ENCODE measurements at places on chromosomes 1 and 21.
A peak's percentile ranks its signal among the peaks of the same experiment; 100 is the strongest.

DNA sequence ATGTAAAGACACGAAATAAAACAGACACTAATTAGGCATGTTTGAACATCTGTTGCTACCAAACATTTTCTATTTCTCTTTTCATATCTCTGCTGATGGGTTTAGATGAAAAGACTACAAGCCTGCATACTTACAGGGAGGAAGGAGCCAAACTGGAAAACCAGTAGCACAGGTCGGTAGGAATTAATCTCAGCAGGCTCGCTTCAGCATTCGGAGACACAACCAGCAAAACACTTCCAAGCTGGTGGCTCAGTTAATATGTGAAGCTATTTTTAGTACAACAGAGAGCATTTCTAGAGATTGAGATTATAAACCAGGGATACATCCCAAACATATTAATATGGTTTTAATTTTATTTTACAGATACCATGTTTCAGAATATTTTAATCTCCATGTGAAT, 300.9 kb upstream of the GREM2 start:
- DNase-seq = no peak

- DNase-seq = no peak
Observed at GRCh38 chr21:34871026-34871908, 177.8 kb downstream of the RUNX1 start.

- no peak for DNase-seq
Observed at GRCh38 chr21:34560609-34561008, 48.6 kb upstream of the KCNE1 start.

DNA sequence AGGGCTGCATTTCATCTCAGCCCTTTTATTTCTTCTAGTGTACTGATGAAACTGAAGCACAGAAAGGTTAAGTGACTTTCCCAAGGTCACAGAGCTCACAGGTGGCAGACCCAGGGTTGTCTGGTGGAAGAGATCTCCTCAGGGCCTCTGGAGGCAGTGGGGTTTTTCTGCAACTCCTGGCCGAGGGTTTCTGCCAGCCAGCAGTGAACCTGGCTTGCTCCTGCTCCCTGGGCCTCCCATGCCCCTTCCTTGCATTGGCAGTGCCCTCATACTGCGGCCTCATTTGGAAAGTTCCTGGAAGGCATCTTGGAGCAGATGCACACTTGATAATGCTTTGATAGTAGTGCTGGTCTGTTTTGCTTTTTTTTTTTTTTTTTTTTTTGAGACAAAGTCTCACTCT, 7.7 kb downstream of the GALNT2 start:
- DNase-seq = no peak

GRCh38 chr1:206952171-206952570, 5.9 kb upstream of the PIGR start:
- no peak for DNase-seq

- DNase-seq = no peak
Observed at GRCh38 chr1:108194051-108194450, 6.1 kb downstream of the SLC25A24 start.

- DNase-seq = no peak
Observed at GRCh38 chr1:244157731-244158438, 106.8 kb downstream of the ZBTB18 start.

- DNase-seq = no peak
Observed at GRCh38 chr1:5526385-5526750, 465.9 kb downstream of the NPHP4 start.

- no peak for DNase-seq
Observed at GRCh38 chr1:23376890-23377811, 7.5 kb upstream of the ZNF436 start.

GRCh38 chr21:39845571-39846130, 21.6 kb upstream of the PCP4 start:
- no peak for DNase-seq

DNA sequence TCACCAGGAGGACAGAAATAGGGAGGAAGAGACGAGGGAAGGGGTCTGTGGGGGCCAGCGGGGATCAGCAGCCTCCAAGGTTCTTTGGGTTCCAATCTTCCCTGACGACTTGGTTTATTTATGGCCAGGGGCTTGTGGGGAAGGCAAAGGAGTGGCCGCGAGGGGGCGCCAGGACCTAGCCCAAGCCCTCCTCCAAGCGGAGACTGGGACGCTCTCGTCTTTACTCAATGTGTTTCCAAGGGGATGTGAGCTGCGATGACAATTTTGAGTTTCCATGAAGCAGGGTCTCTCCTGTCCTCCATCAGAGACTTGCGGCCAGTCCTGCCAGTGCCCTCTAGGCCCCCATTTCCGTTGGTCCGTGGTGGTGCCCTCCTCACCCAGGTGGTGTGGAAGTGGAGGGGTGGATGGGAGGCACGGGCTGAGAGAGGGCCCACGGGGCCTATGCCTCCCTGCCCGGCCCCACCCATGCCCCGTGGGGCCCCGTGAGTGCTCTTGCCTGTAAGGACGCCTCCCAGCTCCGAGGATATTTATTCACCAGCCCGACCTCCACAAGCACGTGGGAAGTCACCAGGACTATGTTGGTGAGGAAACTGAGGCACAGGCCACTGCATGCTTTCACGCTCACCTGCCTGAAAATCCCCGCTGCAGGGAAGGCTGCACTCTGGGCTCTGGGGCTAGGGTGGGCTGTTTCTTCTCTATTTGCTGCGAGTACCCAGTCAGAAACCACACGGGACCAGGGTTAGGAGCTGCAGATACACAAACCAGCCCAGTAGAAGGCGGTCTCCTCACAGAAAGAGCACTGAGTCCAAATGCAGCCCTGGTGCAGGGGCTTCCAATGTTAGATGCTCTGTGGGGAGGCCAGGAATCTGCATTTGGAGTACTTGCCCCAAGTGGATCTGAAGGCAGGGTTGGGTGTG, 26.5 kb downstream of the DMRTB1 start:
- DNase-seq = peak; percentile 68

GRCh38 chr1:205365945-205366463, 9.3 kb upstream of the KLHDC8A start:
- DNase-seq = peak; percentile 28

GRCh38 chr1:233166896-233167295, 128.6 kb downstream of the PCNX2 start:
- DNase-seq = no peak

DNA sequence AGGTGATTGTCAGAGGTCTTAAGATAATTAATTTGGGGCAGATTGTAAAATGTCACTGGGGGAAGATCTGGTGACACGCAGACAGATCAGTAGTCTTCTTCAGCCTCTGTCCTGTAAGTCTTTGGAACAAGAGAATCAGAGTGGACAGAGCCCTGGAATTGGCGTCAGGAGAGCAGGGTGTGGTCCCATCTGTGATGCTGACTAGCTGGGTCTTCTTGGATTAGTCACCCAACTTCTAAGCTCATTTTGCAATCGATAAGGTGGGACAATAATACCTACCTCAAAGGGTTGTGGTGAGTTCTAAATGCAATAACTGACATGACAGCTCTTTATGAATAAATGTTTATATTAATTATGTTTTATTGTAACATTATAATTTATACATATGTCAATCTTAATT, 4.8 kb downstream of the FASLG start:
- no peak for DNase-seq

GRCh38 chr1:176579087-176579486, 116.1 kb downstream of the PAPPA2 start:
- DNase-seq = no peak

DNA sequence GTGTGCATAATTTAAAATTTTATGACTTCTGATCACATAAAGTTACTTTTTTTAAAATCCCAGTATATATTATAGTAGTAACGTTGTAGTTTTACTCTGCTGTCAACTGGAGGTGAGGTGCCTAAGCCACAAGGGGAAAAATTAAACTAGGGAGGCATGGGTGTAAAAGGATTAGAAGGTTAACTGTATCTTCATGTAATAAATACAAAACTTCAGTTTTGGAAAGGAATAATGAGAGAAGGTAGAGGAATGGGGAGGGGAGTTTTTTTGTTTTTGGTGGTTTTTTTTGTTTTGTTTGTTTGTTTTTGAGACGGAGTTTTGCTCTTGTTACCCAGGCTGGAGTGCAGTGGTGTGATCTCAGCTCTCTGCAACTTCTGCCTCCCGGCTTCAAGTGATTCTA, 5.7 kb downstream of the SLC25A33 start:
- DNase-seq = no peak

DNA sequence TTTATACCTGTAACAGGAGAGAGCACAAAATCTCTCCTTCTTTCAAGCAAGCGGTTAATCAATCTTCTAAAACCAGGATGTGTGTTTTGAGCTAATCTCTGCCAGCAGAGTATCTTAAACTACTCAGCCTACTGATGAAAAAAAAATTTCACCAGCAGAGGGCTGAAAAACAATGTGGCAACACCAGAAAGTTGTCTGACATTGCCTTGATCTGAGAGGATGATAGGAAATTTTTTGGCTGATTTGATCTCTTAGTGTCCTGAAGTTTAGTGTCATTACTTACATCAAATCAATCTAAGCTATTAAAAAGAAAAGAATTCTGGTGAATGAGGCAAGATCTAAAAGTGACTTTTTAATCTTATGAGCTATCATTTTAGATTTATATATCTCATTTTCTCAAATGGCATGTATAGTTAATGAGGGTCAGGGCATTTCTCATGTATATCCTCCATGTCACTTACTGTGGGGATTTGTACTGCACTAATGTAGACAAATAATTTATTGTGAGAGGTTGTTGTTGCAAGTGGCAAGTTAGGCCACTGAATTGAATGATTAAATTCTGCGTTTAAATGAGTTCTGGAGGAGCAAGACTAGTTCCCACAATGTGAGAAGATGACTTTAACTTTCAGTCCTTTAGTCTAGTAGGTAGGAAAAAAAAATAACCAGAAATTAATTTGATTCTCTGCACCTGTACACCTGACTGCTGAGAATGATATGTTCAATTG, 10.9 kb downstream of the ADAMTS1 start:
- DNase-seq = no peak

DNA sequence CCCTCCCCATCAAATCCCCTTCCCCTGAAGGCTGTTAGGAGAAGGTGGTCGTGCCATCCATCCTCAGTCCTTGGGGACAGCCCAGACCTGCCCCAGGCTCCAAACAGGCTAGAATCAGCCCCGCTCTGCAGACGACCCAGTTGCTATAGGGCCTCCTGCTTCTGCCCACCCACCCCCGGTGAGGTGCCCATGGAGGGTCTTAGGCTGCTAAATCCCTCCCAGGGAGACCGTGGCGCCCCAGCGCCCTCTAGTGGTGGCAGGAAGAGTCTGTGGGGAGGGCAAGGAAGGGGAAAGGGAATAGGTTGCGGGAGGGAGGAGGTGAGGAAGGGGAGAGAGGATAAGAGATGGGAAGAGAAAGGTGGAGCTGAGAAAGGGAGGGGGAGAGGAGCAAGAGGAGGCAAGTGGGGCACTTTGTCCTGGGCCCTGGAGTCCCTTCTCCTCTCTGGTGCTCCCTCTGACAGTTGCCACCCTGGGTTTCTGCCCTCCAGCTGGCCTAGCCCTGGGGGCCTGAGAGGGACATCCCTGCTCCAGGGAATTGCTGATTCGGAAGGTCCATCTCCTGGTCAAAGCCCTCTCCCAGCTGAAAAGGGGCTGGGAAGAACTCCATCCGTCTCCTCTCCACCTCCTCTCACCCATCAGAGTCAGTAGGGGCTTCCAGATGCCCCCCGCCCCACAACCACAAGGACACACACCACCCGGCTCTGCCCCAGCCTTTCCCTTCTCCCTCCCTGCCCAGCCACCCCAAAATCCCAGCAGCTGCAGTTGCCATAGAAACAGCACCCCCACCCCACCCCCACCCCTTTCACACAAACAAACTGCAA, 55.4 kb downstream of the CAMK2N1 start:
- DNase-seq = peak; percentile 46

DNA sequence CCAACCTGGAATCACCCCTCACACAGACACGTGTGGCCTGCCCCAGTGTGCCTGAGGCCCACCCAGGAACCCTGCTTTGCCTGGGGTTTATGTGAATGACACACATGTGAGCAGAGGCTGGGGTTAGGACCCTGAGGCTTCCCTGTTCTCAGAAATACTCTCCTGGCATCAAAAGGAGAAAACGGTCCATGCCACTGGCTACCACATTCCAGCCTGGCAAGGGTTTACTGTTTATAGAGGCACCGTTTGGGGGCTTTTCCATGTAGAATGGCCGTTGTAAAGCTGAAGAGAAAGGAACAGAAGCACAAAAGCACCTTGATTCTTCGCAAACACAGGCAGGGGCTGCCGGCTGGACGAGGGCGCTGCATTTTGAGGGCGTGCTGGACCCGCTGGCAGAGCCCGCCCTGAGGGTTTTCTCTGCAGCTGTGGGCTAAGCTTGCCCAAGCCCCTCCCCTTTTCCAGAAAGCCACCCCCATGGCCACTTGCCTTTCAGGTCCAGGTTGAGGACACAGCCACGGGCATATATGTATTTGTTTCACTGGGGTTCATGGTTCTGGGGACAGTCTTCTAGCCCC, 13.0 kb downstream of the TFF3 start:
- DNase-seq = no peak

GRCh38 chr1:223741861-223742260, 29.5 kb downstream of the CAPN2 start:
- no peak for DNase-seq

DNA sequence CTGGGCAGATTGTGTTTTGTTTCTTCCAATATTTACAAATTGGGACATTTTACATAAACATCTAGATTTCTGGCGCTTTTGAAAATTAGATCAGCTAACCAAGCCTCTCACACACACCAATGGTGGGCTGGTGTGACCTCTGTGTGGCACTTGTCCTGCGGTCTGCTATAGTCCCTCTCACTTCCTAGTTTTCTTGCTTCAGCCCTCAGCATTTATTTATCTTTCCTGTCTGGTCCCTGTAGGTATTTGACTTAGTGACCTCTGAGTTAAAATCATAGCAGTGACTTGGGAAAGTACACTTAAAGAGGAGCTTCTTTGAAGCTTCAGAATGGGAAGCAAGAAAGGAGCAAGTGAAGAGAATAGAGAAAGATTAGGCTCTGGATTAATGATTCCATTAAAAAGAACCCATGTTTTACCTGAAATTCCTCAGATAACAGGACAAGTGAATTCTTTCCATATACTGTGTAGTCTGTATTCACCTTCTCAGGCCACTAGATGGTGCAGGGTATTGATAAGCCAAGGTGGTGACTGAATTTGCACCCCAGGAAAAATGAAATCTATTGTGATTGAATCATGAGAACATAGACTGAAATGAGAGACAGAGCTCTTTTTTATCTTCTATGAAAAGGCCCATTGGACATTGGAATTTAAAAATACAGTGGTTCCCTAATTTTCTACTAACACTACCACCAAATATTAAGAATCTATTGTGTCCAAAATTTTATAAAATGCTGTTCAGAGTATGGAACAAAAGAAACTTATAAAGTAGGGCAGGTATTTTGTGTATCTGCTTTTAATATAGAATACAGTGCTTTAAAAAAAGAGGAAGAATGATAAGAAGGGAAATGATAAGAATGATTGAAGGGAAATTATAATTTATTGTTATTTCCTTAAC, 7.1 kb upstream of the DIPK1A start:
- DNase-seq = peak; percentile 8

- DNase-seq = no peak
Observed at GRCh38 chr1:183043872-183044854, 20.9 kb downstream of the LAMC1 start.
